ENCODE measurements at places on chromosomes 7 and 10. TPM values are rescaled to one million over a fixed set of nuclear protein-coding genes. Genes with fewer than 3 reads are reported as not detected.
A peak's percentile ranks its signal among the peaks of the same experiment; 100 is the strongest.

GRCh38 chr7:128863433-128863989 is 855 bp downstream of the ATP6V1F start:
- DNase-seq, result peak; percentile 91

DNA sequence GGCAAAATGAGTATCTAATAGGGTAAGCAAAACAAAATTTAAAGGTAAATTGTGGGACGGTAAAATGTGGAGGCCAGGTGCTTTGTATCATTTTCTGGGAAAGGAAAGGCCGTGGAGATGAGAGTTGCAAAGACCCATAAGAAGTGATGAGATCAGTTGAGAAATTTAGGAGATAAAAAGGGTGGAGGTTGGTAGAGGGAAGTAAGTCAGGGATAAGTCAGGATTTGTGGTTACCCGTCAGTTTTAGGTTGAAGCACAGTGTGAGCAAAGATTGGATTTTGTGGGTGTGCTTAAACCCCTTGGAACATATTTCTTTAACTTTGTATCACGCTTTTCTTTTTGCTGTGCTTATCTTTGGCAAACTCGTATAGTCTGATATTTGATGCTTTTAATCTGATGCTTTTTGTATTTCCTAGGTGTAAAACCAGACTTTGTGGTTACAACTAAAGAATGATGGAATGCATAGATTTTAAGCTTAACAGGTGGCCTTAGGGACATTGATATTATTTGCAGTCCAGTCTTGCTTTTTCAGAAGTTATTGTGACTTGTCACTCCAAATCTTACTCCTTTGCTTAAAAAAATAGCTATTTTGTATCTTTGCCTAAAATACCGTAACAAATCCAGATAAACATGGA is 1.2 kb downstream of the BTRC start:
- DNase-seq, result no peak

DNA sequence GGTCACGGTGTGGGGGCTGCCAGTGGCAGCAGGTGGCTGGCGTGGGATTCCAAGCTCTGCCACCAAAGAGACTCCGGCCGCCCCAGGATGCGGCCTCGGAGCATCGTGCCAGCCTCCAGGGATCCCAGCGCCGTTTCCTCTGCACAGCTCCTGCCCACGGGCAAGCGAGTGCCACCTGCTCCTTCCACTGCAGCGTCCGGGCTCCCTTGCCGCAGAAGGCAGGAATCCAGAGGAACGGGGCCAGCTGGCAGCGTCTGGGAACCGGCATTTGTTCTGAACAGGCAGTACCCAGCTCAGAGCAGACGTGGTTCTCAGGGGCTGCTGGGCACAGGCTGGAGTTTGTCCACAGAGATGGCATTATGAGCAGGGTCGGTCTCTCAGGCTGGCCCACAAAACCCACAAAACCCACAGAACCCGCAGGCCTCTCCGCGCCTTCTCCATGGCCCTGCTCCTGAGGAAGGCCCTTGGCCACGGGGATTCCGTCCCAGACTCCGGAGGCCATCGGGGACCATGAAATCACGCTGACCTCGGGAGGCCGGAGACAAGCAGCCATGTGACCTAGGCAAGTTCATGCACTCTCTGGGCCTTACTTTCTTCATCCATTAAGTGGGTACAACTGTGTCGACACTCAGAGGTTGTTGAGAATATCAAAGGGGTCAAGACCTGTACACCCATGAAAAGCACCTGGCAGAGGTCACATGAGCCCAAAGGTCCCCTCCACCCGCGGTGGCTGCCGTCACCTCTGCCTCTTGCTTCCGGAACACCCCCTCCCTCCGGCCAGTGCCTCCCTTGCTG is 72.1 kb upstream of the TNRC18 start:
- DNase-seq, result no peak

- no peak for DNase-seq
These were observed 37.4 kb downstream of the HHEX start for GRCh38 chr10:92727141-92727540.

DNA sequence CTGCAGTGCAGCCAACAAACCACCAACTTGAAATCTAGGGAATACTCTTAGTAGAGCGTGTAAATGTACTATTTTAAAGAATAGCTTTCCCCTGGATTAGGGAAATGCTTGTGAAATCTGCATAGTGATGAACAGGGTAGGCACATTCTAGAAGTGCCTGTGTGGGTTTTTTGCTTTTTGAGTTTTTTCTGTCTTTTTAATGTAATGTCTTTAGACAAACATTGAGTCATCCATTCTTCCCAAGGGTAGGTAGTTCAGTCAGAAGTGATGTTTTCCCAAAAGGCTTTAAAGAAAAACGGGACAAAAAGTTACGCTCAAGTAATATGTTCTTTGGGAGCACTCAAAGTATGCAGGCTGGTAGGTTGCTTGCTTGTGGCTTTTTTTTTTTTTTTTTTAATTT is 130.0 kb downstream of the AUTS2 start:
- no peak for DNase-seq

DNA sequence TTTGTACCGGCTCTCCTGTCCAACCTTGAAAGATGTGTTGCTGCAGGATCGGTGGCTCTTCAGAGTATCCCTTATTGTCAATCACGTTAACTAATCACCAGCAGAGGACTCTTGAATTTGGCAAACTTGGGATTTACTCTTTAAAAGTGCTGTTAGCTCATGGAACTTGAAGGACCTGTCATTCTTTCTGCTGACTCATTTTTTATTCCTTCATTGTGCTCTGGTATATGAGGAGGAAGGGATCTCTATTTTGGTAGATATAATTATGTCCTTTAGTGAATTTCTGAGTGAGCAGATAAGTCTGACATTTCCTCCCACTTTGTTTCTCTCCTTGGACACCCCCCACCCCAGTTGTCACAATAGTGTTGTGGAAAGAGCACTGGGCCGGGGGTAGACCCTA is 175.1 kb upstream of the HDAC9 start:
- DNase-seq, result no peak

DNA sequence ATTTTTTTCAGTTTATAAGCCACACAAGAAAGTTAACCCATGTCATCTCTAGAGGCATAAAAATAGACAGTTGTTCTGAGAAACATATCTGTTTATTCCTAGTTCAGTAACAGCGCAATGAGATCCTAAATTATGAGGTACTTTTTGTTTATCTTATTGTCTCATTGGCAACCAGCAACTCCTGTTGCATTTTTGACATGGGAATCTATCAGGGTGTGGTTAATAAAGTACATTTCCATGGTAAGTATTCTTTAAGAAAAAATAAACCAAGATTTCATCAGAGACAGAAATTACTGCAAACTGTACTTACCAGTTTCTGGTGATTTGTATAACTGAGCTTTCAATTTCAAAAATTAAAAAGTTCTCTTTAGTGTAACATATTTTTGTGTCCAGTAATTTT is 9.0 kb downstream of the FAS start:
- peak; percentile 20 for DNase-seq

DNA sequence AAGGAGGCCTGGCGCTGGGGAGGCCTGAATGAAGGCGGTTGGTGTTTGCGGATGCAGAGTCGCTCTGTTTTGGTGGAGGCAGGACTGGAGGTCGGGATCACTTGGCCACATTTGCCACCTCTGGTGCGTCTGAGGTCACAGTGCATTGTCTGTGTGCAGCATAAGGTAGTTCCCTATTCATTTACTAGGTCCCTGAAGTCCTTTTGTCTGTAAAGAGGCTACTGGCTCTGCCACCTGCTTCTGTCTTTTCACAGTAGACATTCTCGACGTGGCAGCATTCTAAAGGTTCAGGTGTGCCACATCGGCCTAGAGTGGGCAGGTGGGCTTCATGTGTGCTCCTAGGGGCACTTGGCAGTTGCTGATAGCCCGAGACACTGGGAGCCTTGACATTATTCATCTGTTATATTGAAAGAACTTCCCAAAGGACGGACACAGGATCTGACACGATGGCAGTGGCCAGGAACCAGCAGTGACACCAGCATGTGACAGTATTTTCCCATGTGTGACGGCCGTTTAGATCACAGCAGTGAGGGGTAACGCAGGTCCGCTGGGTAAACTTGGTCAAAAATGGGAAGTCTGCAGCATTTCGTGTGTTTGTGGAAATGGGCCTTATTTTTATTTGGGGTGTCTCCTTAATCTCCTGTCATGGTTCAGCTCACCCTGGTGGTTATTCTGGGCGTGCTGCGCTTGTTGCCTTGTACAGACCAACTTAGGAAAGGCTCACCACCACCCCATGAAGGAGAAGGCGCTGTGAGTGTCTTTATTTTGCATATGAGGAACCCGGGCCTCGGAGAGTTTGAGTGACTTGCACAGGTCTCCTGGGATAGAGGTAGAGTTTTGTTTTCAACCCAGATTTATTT is 5.9 kb downstream of the MGMT start:
- DNase-seq, result no peak

- DNase-seq, result no peak
These were observed 818 bp upstream of the SUPV3L1 start for GRCh38 chr10:69179089-69179742.

DNA sequence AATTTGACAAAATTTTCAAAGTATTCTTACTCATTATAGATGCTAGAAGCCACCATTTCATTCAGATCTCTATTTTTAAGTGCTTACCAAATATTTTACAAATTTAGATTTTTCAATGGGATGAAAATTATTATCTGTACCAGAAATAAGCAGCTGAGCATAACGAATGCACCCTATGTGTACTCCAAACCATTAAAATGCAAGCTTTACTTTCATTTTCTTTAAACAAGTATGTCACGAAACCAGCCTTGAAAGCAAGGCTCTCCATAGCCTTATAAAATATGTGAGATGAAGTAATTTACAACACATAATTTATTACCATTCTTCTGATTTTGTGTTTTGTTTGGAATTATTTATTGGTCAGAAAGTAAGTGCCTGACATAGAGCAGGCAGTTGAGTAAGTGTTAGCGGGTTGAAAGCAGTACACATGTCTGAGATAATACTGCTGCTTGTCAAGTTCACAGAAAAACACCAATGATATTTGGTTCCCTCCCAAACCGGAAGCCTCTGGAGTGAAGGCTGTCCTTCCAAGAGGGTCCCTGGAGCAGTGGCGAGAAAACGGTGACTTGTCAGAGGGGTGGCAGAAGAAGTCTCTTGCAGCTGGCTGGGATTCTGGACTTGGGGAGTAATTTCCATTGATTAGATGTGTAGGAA is 322.7 kb upstream of the PFKP start:
- DNase-seq, result no peak

DNA sequence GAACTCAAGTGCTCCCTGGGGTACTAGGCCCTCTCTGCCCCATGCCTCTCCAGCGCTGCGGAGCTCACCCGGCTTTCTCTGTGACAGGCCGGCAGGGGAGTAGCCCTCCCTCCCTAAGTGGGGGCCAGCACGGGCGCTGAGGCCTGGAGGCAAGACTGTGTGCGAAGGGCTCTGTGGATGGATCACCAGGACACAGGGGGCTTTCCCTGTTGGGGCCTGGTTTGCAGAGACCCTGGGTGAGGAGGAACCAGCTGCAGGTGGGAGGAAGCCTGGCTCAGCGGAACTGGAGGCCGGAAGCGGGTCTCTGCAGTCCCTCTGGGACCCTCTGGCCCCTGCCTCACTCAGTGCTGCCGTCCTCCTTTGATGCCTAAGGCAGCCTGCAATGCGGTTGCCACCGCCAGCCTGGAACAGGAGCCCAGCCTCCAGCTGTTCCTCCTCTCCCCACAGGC is 106.0 kb downstream of the CYTH3 start:
- DNase-seq, result no peak

GRCh38 chr10:119005362-119006043 is 24.0 kb upstream of the NANOS1 start:
- DNase-seq, result peak; percentile 36

GRCh38 chr10:131177431-131178327 is 133.8 kb downstream of the TCERG1L start:
- no peak for DNase-seq

- peak; percentile 79 for DNase-seq
These were observed 273.7 kb upstream of the KLF14 start for GRCh38 chr7:131007439-131008330.

- DNase-seq, result no peak
These were observed 50.7 kb downstream of the AKR1D1 start for GRCh38 chr7:138126928-138127327.

- no peak for DNase-seq
These were observed 51.3 kb downstream of the VKORC1L1 start for GRCh38 chr7:65924193-65924592.

DNA sequence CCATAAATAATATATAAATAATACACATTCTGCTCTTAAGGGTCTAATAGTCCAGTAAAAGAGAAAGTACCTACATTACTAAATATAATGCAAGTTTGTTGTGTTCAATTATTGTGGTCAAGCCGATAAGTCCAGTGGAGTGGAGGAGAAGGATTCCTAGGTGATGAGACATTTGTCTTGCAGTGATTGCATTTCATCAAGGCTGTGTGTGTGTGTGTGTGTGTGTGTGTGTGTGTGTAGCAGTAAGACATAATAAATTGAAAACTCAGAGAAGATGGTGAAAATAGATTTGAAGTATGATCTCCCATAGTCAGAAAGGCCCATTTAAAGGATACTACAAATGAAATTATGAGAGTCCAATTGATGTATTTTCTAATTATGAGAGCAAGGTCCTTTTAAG is 192.5 kb upstream of the SEMA3C start:
- DNase-seq, result peak; percentile 61

PIK3CG gene
- polyA plus RNA-seq, result not detected

ATOH7 gene
- 0.08 TPM for polyA plus RNA-seq

ANKRD1 gene
- polyA plus RNA-seq, result 10.7 TPM

EVX1 gene
- 0.08 TPM for polyA plus RNA-seq

DPP6 gene
- polyA plus RNA-seq, result not detected

KCNIP2 gene
- polyA plus RNA-seq, result 1.7 TPM

Data from A549 (cell line).